ENCODE measurements at places on chromosomes 12 and 14. TPM values are rescaled to one million over a fixed set of nuclear protein-coding genes. Genes with fewer than 3 reads are reported as not detected.

- no peak for DNase-seq
Observed at GRCh38 chr12:100927826-100928225, 133.2 kb downstream of the ANO4 start.

- DNase-seq, result no peak
Observed at GRCh38 chr14:37078131-37078530, 94.3 kb downstream of the SLC25A21 start.

SSPN gene
- total RNA-seq, result 38.5 TPM

- no peak for DNase-seq
Observed at GRCh38 chr12:124026755-124027745, 54.0 kb downstream of the ZNF664 start.
